ENCODE measurements at places on chromosomes 4 and X.

- no peak overlapping the region for H3K27ac ChIP-seq
- no peak for DNase-seq
- H3K27me3 ChIP-seq, result no peaks in the 10 kb centered on the region
- peaks cover 8% of the 10 kb centered on the region for H3K36me3 ChIP-seq
Observed at GRCh38 chr4:660401-660800, 13.7 kb downstream of the ATP5ME start.

- no peak overlapping the region for H3K27ac ChIP-seq
- H3K4me3 ChIP-seq, result no peak overlapping the region
- no peaks in the 10 kb centered on the region for H3K27me3 ChIP-seq
- no peaks in the 10 kb centered on the region for H3K4me1 ChIP-seq
- H3K36me3 ChIP-seq, result peaks cover 2% of the 10 kb centered on the region
Observed at GRCh38 chr4:1357356-1358248, 10.6 kb downstream of the UVSSA start.

DNA sequence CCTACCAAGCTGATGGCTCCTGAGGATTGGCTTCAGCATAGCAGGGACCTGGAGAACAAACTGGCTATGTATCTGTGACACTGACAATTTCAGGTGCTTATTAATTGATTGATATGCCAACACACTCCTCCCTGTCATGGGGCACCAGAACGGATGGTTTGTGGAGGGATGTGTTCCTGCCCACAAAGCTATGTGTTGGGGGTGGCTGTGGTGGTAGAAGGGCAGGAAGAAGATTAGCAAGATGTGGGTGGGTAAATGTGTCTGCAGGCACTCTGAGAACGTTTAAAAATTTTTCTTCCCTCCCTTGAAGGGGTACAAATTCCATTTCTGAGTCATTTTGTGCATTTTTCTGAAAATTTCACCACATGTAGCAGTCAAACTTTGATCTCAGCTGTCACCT lies 55.0 kb upstream of the SCML1 start:
- H3K36me3 ChIP-seq, result no peaks in the 10 kb centered on the region
- no peaks in the 10 kb centered on the region for H3K27me3 ChIP-seq
- H3K4me1 ChIP-seq, result peaks cover 16% of the 10 kb centered on the region
- DNase-seq, result peak; percentile 19
- peak overlapping the region; percentile 33 for H3K27ac ChIP-seq

DNA sequence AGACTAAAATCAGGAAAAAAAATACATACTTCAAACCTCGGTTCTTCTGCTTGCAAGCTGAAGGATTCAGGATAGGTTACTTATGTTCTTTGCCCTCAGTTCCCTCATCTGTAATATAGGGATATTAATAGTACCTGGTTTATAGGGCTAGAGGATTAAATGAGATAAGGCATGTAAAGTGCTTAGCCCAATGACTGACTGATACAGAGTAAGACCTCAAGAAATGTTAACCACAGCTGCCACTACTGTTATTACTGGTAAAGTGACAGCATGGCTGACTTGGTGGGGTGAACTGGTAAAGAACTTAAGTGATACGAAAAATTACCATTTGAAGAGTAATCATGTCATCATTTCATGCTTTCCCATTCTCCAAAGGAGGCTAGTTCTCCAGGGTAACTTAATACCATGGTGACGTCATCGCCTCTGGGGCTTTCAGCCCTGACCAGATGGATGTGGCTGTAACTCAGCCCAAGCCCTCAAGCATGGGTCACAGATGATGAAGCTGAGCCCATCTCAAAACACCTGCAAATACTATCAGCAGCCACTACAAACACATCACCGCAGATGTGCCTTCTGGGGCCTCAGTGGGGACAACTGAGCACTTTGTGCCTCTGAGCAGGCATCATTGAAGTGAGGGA lies 44.5 kb upstream of the SCML1 start:
- H3K27ac ChIP-seq, result no peak overlapping the region
- H3K4me1 ChIP-seq, result peaks cover 4% of the 10 kb centered on the region
- peaks cover 1% of the 10 kb centered on the region for H3K27me3 ChIP-seq
- DNase-seq, result no peak
- H3K4me3 ChIP-seq, result no peak overlapping the region

- H3K4me1 ChIP-seq, result peaks cover 16% of the 10 kb centered on the region
- peak overlapping the region; percentile 71 for H3K4me3 ChIP-seq
- H3K27me3 ChIP-seq, result peaks cover 7% of the 10 kb centered on the region
- no peaks in the 10 kb centered on the region for H3K36me3 ChIP-seq
- H3K27ac ChIP-seq, result no peak overlapping the region
Observed at GRCh38 chr4:6270636-6271121, 1.0 kb downstream of the WFS1 start.

DNA sequence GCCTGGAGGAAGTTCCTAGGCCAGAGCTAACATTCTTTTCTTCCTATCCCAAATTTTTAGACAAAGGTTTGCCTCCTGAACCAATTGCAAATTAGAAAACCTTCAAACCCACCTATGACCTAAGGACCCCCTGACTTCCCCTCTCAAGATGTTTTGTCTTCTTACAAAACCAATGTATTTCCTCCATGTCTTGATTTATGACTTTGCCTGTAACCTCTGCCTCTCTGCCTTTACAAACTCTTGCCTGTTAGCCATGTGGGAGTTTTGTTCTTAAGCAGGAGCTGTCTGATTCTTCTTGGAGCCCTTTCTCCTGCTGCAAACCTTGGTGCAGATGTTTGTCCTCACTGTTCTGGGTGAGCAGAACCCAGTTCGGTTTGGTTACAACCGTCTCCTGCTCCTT lies 222.3 kb upstream of the BOD1L1 start:
- H3K27ac ChIP-seq, result no peak overlapping the region
- no peaks in the 10 kb centered on the region for H3K27me3 ChIP-seq
- H3K4me1 ChIP-seq, result peaks cover 7% of the 10 kb centered on the region
- DNase-seq, result no peak
- H3K36me3 ChIP-seq, result no peaks in the 10 kb centered on the region

DNA sequence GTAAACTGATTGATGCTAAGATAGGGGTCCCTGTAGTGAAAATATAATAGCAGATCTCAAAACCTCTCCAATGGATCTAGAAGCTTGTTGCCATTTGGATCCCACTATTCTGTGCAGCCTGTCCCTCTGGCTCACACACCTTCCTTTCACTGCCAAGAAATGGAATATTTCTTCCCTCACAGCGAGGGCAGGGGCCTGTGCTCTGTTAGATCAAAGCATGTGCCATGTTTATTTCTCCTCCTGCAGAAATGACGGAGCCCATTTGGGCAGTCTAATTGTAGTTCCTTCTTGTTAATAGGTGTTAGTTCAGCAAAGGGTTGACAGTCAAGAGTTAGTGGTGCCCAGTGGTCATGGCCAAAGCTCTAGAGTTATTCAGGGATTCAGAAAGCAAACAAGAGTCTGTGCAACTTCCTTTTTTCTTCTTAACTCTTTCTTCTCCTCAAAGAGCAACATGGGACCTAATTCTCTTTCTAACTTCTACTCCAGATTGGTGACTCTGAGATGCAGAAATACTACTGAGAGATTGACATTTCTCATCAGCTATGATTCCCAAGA lies 106.8 kb downstream of the STOX2 start:
- peaks cover 4% of the 10 kb centered on the region for H3K4me1 ChIP-seq
- H3K27me3 ChIP-seq, result no peaks in the 10 kb centered on the region
- no peak for DNase-seq
- no peaks in the 10 kb centered on the region for H3K36me3 ChIP-seq

GRCh38 chr4:4991541-4992099 lies 27.6 kb downstream of the CYTL1 start:
- no peaks in the 10 kb centered on the region for H3K4me1 ChIP-seq
- peaks cover 9% of the 10 kb centered on the region for H3K27me3 ChIP-seq
- H3K36me3 ChIP-seq, result no peaks in the 10 kb centered on the region
- no peak overlapping the region for H3K27ac ChIP-seq
- H3K4me3 ChIP-seq, result no peak overlapping the region
- DNase-seq, result no peak

DNA sequence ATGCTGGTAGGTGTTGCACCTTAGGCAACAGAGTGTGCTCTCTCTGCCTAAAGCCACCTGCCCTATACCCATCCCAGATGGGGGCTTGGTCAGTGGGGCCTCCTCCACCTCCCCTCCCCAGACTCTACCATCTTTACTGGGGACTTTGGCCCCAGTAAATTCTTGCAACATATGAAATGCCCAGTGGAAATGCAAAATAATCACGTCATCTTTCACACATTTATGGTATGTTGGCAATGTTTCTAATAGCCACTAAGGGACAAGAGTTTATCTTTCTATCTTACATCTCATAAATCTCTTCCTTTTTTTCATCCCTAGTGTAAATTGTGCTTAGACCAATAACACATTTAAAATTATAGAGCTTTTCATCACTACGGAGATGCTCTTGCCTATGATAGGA lies 103.0 kb upstream of the MAML3 start:
- no peak overlapping the region for H3K4me3 ChIP-seq
- no peak for DNase-seq
- H3K4me1 ChIP-seq, result peaks cover 24% of the 10 kb centered on the region

DNA sequence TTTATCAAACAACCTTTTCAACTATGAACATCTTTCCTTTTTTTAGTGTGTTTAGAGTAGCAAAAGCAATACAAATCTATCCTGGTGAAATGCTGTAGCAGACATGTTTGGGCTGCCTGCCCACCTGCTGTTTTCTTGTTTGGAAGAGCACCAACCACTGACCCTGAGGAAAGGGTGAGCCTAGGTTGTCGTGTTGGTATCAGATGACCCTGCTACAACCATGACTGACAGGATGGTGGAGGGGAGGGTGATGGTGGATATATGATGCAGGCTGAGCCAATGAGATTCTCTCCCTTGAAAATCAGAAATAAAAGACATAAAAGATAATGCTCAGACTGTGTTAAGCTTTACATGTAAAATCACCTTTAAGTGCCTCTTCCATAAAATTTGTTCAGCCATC lies 201.2 kb downstream of the NPNT start:
- H3K27ac ChIP-seq, result no peak overlapping the region
- H3K27me3 ChIP-seq, result no peaks in the 10 kb centered on the region
- no peaks in the 10 kb centered on the region for H3K4me1 ChIP-seq
- no peak for DNase-seq

GRCh38 chr4:85780664-85781063 lies 305.7 kb downstream of the ARHGAP24 start:
- no peaks in the 10 kb centered on the region for H3K36me3 ChIP-seq
- no peak overlapping the region for H3K4me3 ChIP-seq
- no peaks in the 10 kb centered on the region for H3K27me3 ChIP-seq
- no peak for DNase-seq
- H3K4me1 ChIP-seq, result no peaks in the 10 kb centered on the region

DNA sequence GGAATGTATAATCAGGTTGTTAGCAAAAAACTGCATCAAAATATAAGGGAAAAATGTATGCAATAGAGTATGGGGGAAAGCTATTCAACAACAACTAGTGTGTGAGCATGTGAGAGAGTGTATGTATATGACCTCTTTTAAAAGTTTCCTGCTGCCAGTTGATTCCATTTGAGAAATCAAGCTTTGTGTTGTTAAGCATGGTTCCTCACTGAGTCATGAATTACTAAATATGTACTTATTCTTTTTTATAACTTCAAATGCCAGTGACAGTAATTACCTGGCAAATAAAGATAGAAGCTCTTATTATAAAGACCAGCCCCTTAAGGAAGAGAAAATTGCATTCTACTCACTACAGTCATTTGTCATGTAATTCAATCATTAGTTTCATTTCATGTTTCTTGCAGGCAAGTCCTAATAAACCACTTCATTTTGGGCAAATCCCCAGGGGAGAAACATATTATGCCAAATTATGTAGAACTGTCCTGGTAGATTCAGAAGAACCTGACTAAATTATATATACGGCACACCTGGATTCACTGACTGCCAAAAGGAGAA lies 19.2 kb downstream of the RASGEF1B start:
- H3K36me3 ChIP-seq, result peaks cover 30% of the 10 kb centered on the region
- no peak for DNase-seq
- H3K4me3 ChIP-seq, result no peak overlapping the region
- peaks cover 18% of the 10 kb centered on the region for H3K4me1 ChIP-seq

DNA sequence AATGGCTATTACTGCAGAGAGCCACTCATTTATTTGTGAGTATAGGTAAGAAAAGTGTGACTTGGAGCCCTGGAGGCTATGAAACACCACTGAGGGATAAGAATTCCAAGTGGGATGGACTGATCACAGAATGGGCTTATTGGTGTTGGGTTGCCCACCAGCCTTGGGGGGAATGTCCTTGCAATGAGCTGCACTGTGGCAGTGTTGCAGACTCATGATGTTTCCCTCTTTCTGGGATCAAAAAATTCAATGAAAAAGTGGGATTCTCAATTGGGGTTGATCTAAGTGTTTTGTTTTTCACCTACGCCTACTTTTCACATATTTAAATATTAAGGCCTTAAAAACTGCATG lies 1024.5 kb upstream of the PCDH10 start:
- no peak overlapping the region for H3K27ac ChIP-seq
- no peak for DNase-seq
- H3K4me3 ChIP-seq, result no peak overlapping the region
- H3K27me3 ChIP-seq, result no peaks in the 10 kb centered on the region
- peaks cover 13% of the 10 kb centered on the region for H3K4me1 ChIP-seq

DNA sequence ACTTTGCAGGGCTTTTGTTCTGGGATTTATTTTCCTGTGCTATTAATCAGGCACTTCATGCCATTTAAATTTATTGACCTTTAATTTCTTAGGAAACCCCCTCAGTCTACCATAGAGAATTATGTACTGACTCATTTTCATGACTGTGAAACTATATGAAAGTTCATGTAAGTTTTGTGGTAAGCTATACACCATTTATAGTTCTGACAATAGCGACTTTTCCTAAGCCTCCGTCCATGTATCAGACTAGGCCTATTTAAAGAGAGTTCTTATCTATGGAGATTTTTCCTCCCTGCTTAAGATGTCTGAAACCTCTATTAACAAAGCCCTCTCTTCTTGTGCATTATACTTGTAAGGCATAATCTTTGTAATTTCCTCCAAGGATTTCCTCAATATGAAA lies 111.6 kb downstream of the AFF2 start:
- H3K36me3 ChIP-seq, result no peaks in the 10 kb centered on the region
- DNase-seq, result no peak
- H3K4me3 ChIP-seq, result no peak overlapping the region
- no peaks in the 10 kb centered on the region for H3K27me3 ChIP-seq
- peaks cover 24% of the 10 kb centered on the region for H3K4me1 ChIP-seq

DNA sequence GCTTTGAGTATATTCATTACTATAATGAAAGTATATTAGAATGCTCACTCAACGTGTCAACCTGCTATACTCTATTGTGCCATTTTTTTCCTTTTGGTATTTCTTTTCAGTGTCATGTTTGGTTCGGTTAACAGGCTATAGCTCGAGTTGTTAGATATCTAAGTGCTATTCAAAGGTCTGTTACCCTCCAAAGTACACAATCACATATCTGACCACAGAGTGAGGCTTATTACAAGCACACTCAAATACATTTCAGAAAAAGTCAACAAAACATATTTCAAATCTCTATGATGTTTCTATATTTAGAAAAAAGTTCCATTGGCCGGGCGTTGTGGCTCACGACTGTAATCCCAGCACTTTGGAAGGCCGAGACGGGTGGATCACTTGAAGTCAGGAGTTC lies 32.8 kb downstream of the WNK3 start:
- H3K4me3 ChIP-seq, result no peak overlapping the region
- no peaks in the 10 kb centered on the region for H3K4me1 ChIP-seq
- no peak for DNase-seq

Measured in activated CD4-positive, alpha-beta T cell treated with anti-CD3 and anti-CD28 coated beads for 36 hours (primary cell).